CD8-positive, alpha-beta T cell (primary cell): ENCODE measurements at places on chromosomes 12 and 14.
A peak's percentile ranks its signal among the peaks of the same experiment; 100 is the strongest.

- DNase-seq, result no peak
Measured at GRCh38 chr14:105378199-105378598, 20.1 kb upstream of the TEX22 start.

- peak; percentile 54 for DNase-seq
Measured at GRCh38 chr12:122031342-122032216, 9.9 kb downstream of the BCL7A start.

DNA sequence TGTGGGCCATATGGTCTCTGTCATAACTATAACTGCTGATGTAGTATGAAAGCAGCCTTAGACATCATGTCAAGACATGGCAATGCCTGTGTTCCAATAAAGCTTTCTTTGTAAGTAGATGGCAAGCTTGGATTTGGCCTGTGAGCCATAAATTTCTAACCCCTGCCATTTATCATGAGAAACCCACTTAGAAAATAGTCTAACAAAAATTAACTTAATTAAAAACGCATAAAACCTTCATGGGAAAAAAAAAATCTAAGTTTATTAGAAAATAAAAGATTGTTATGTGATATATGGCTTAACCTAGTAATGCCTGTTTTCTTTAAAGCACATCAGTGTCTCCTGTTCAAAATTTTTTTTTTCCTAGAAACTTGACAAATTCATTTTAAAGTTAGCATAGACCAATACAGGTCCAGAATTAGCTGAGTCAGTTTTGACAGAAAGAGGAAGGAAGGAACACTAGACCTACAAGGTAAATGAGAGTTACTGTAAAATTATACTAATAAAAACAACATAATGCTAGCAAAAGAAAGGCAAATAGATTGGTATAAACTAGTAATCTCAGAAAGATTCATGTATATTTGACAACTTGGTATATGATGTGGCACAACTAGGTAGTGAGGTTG is 68.2 kb downstream of the USP15 start:
- no peak for DNase-seq

DNA sequence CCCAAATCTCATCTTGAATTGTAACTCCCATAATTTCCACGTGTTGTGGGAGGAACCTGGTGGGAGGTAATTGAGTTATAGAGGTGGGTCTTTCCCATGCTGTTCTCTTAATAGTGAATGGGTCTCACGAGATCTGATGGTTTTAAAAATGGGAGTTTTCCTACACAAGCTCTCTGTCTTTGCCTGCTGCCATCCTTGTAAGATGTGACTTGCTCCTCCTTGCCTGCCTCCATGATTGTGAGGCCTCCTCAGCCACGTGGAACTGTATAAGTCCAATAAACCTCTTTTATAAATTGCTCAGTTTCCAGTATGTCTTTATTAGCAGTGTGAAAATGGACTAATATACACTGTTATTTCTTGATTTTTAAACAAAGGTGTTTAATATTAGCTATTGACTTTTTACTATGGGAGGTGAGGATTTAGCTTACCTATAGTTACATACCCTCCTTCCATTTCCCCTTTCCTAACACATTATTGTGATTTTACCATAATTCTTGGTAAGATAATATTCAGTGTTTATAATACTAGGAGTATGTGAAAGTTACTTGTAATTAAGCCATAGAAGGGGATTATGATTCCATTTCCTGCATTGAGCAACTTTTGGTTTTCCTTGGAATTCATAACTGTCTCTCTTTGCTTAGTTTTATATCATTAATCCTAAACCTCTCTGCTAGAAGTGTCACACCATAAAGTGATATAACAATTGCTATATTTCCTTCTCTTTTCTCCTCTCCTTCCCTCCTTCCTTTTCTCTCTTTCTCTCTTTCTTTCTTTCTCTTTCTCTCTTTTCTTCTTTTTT is 151.0 kb upstream of the KRAS start:
- DNase-seq, result no peak

DNA sequence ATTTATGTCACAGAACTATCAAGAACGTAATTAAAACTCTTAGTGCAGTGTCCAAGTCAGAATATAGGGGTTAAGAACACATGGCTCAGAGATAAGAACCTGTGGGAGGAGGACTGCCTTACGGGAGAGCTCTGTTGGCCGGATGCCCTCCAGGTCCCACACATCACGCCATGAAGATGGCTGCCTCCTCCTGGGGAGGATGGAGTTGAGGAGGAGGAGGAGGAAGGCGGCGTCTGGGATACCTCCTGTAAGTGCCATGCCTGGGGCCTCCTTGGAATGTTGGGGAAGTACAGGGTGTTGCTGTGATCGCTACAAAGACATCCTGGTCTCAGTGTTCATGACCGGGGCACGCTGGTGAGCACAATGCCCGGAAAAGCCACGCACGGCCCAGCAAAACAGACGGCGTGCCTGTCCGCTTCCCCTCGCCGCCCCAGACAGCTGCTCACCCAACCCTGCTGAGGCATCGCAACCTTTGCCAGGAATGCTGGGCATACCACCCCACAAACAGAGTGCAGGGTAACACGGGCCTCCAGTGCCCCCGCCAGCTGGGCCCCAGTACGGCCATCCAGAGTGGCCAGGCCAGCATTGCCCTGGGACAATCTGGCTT is 28.7 kb upstream of the CD9 start:
- no peak for DNase-seq

GRCh38 chr14:90429754-90430153 is 32.9 kb downstream of the CALM1 start:
- no peak for DNase-seq

- no peak for DNase-seq
Measured at GRCh38 chr14:102087762-102088011, 843 bp upstream of the HSP90AA1 start.

DNA sequence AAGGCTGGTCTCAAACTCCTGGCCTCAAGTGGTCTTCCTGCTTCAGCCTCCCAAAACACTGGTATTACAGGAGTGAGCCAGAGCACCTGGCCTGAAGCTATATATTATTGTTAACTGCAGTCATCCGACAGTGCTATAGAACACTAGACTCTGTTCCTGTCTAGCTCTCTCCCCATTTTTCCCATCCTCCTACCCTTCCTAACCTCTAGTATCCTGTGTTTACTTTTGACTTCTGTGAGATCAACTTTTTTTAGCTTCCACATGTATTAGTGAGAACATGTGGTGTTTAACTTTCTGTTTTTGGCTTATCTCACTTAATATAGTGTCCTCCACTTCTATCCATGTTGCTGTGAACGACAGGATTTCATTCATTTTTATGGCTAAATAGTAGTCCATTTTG is 34.7 kb downstream of the TRAF3 start:
- DNase-seq, result no peak

DNA sequence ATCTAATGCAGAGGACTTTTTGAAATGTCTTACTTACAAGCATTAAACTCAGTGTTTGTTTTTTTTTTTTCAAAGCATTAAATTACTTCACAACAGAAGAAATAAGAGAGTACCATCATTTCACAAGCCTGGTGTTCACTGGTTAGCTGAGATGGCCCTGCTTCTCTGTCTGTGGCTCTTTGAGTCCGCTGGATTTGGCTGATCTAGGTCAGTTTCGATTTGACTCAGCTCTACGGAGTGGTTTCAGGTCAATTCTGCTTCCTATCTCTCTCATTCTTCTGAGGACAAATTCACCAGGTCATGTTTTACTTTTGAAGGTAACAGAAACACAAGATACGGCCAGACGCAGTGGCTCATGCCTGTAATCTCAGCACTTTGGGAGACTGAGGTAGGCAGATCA is 1066.1 kb downstream of the FLRT2 start:
- DNase-seq, result no peak

DNA sequence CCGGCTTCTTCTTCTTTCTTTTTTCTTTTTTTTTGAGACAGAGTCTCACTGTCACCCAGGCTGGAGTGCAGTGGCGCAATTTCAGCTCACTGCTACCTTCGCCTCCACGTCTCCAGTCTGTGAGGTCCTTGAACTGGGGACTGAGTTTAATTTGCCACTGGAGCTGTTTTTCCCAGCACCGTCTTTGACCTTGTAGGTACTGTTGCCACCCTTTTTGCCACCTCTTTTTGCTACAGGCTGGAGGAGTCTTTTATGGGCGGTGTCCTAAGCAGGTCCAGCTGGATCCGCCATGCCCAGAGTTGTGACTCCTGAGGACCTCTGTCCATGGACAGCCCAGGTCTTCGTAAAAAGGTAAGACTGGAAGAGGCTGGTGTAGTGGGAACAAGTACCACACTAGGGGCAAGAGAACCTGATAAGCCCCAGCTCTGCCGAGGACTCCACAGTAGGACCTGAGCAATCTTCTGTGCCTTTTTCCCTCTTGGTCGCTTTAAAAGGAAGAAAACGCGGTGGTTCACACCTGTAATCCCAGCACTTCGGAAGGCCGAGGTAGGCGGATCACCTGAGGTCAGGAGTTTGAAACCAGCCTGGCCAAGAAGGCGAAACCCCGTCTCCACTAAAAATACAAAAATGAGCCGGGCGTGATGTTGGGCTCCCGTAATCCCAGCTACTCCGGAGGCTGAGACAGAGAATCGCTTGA is 946 bp downstream of the RNU4-2 start:
- no peak for DNase-seq

DNA sequence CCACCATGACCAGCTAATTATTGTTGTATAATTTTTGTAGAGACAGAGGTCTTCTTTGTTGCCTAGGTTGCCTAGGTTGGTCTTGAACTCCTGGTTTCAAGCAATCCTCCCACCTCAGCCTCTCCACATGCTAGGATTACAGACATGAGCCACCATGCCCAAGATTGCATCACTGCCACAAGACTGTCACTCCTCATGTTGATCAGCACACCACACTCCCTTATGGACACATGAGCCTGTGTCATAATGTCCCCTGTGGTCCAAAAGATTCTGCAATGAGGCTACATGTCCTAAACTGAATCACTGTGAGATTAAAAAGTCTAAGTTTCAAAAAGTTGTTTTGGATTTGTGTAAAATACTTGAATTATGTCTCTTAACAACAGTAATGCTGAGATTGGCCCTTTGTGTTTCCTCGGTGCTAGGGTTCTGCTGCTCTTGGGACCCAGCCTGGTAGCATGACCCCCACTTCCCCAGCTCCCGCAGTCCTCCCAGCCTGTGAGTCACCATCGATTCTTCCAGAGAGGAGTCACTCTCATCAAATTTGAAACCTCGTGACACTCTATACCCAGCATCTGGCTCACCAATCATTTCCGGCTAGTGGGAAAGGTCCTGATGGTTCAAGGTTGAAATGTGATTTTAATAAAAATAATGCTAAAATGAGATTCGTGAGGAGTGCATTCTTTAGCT is 890.9 kb downstream of the VRK1 start:
- no peak for DNase-seq

DNA sequence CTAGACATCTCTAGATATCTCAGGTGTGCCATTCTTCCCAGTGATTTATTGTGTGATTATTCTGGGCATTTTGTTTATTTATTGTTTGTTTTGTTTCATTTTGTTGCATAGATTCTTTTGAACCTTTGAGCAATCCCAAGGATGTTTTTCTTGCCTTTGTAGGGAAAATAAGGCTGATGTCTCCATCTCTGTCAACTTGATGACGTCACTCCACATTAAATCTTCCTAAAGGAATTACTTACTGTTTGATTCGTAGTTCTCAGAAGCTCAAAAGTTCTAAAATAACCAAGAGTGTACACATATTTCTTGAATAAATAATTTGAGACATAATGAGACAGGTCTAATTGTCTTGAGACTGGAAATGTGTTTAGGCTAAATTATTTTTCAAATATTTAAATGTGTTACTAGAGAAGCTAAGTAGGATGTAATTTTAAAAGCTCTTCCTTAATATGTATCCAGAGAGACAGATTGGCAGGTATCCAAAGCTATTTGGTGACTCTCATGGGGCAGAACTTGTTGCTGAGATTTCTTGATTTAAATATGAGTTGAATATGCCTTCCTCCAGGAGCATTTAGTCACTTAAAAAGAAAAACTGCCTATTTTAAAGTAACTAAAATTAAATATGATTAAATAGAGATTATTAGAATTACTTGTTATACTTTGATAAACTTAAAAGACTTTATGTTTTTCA is 128.7 kb downstream of the CNTN1 start:
- no peak for DNase-seq

DNA sequence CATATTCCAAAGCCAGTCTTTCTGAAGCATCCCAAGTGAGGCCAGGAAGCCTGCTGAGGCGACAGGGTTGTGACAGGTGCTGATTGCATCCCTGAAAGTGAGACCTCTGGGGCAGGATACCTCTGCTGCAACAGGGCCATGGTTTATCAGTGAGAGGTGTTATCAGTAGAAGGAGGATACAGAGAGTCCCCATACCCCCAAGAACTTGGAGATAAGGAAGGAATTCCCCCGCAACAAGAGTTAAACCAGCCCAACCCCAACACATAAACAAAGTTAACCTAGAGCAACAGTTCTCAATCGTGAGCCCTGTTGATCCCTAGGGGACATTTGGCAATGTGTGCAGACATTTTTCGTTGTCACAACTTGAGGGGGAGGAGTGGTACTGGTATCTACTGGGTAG is 233.1 kb upstream of the NOS1 start:
- DNase-seq, result no peak

DNA sequence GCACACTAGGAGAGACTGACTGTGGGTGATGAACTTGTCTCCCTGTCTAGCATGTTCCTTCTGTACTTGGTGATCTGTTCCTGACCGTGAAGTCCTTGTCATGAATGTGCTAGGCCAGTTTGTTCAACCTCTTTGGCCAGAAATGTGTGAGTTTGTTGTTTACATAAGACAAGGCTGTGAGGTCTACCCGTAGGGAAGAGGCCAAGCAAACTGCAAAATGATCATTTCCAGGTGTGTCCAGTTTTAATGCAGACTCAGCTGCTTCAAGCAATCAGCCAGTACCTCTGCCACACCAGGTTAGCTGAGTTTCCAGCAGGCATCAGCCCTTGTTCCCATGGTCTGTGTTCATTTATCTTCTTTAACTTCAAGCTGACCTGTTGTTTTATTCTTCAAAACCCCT is 440.2 kb downstream of the FUT8 start:
- no peak for DNase-seq

- DNase-seq, result peak; percentile 22
Measured at GRCh38 chr12:55899082-55899481, 28.6 kb downstream of the PYM1 start.

- no peak for DNase-seq
Measured at GRCh38 chr12:1882850-1883470, 35.5 kb downstream of the CACNA2D4 start.

DNA sequence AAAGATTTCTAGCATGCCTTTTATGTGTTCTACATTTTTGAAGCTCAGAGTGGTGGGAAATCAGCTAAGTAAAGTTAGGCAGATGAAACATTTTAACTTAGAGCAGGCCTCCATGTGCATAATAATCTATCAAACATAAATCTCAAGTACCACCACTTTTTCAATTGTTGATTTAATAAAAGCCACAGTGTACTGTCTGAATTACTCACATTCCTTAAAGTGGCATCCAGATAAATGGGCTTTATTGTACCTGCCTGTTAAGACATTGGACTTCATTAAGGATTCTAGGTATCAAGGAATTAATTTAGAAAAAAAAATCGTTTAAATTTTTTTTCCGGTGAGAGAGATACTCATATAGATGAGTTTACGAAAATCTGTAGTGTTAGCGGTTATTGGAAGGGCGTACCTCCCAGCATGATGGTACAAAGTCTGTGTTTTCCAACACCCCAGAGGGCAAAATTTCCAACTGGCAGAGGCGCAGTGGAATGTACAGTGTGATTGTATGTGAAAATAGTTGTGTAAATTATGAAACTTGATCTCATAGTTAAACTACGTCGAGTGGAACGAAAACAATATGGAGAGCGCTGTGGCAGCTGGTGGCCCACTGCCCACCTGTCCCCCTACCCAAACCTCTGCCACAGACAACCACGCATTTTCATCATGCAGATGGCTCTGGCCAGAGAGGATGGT is 25.0 kb downstream of the ELK3 start:
- no peak for DNase-seq
